ENCODE measurements at places on chromosomes 6 and 20. TPM values are rescaled to one million over a fixed set of nuclear protein-coding genes. Genes with fewer than 3 reads are reported as not detected.

DNA sequence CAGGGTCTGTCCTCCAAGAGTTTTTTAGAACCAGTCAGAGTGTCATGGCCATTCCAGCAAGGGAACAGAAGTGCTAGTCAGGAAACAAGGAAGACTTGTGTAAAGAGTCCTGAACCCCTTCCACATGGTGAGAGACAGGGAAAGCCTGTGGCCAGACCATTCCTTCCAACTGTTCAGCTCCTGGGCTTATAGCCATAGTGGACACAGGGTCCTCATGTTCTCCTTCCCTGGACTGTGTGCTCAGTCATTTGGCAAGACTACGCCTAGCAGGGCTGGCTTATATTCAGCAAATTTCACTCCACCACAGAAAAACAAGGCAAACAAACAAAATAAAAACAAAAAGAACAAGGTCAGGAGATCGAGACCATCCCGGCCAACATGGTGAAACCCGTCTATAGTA is 60.5 kb downstream of the NRN1 start:
- DNase-seq: no peak

GRCh38 chr6:145352382-145353080 is 382.8 kb downstream of the EPM2A start:
- no peak for DNase-seq

- DNase-seq: no peak
Observed at GRCh38 chr6:167781868-167782267, 44.8 kb upstream of the AFDN start.

PHACTR3 gene
- total RNA-seq: not detected

CAGE1 gene
- 0.15 TPM for total RNA-seq

RNF182 gene
- total RNA-seq: not detected

Data from HepG2 (cell line).